Smooth muscle cell of the coronary artery (primary cell): ENCODE measurements at places on chromosomes 3 and 15. TPM values are rescaled to one million over a fixed set of nuclear protein-coding genes. Genes with fewer than 3 reads are reported as not detected.

Gene LRRC15
- 0.45 and 1.5 TPM in 2 replicates for total RNA-seq

Gene GRK7
- under 0.01 TPM in 1 of 2 replicates, not detected in the other for total RNA-seq

Gene ALCAM
- 29.7 and 147 TPM in 2 replicates for total RNA-seq

Gene TGM5
- total RNA-seq = not detected in 2 replicates

Gene FRMD5
- total RNA-seq = 9.7 and 15.4 TPM in 2 replicates

Gene CCRL2
- 0.12 TPM in 1 of 2 replicates, not detected in the other for total RNA-seq

Gene CFAP92
- total RNA-seq = not detected in 2 replicates

Gene SORD
- 7.1 and 9.5 TPM in 2 replicates for total RNA-seq

Gene GPR171
- not detected in 2 replicates for total RNA-seq

Gene RLBP1
- total RNA-seq = not detected in 2 replicates

Gene MCF2L2
- total RNA-seq = under 0.01 and 0.15 TPM in 2 replicates

Gene ECE2
- total RNA-seq = not detected in 2 replicates

Gene TGM4
- total RNA-seq = 0.15 TPM in 1 of 2 replicates, not detected in the other

Gene MUC20
- 0.30 TPM in 1 of 2 replicates, not detected in the other for total RNA-seq

Gene LIPC
- 0.23 and 3.2 TPM in 2 replicates for total RNA-seq

Gene UACA
- total RNA-seq = 144 and 322 TPM in 2 replicates

Gene GOLGA8G
- total RNA-seq = not detected in 2 replicates

Gene LMCD1
- 24.9 and 202 TPM in 2 replicates for total RNA-seq
